ENCODE measurements at places on chromosomes 5 and 9.

- DNase-seq = no peak
These were observed 42.6 kb upstream of the TNFAIP8 start for GRCh38 chr5:119313197-119313596.

DNA sequence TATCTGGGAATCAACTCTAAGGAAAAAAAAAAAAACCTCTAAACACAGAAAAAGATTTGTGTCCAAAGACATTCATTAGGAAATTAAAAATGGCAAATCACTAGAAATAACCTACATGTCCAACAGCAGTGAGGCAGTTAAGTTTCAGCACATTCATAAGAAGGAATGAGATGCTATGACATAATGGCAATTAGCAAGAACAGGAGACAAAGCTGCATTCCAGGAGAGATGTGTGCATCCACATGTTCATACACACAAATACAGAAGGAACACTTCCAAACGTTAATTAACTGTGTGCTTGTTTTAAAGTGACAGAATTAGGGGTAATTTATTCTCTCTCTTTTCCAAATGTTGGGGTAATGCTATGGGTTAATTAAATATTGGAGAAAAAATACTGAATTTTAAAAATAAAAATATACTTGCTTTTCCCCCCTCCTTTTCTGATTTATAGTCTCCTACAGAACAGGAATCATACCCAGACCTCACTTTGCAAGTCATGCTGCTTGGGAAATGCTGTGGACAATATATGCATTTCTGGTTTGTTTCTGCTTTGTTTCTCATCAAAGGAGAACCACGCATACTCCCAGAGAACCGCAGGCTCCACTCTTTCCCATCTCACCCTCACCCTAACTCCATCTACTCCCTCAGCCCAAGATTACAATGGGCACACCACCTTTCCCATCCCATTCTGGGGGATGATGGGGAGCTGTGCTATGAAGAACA is 114.1 kb downstream of the CDK5RAP2 start:
- DNase-seq = no peak

GRCh38 chr9:132216861-132217619 is 55.2 kb downstream of the NTNG2 start:
- DNase-seq = no peak

DNA sequence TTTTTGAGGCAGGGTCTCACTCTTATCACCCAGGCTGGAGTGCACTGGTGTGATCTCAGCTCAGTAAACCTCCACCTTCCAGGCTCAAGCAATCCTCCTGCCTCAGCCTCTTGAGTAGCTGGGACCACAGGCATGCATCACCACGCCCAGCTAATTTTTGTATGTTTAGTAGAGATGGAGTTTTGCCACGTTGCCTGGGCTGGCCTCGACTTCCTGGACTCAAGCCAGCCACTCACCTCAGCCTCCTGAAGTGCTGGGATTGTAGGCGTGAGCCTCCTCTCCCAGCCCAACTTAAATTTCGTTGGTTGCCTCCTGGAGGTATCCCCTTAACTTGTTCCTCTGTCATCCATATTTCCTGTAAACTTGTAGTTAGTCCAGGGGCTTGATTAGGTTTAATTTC is 47.2 kb downstream of the RAB24 start:
- no peak for DNase-seq

- no peak for DNase-seq
These were observed 91.2 kb downstream of the MTRR start for GRCh38 chr5:7960142-7960541.

DNA sequence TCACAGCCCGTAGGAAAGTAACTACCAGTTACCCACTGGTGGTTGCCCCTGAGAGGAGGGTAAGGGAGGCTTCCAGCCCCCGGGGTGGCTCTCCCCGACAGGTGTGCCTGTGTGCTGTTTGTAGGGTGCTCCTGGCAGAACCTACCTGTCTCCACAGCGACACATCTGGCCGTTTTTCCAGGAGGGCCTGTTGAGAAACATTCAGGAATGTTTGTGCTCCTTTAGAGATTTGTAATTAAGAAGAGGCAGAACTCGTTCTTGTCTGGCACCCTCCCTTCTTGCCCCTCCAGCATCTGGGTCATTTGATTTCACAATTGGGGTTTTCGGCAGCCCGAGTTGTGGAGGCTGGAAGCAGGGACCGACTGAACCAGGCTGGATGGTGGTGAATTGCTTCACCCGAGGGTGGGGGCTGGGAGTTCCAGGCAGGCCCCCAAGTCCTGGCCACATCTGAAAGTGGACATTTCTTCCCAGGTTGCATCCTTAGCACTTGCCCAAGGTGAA is 74.2 kb downstream of the WWC1 start:
- DNase-seq = no peak

DNA sequence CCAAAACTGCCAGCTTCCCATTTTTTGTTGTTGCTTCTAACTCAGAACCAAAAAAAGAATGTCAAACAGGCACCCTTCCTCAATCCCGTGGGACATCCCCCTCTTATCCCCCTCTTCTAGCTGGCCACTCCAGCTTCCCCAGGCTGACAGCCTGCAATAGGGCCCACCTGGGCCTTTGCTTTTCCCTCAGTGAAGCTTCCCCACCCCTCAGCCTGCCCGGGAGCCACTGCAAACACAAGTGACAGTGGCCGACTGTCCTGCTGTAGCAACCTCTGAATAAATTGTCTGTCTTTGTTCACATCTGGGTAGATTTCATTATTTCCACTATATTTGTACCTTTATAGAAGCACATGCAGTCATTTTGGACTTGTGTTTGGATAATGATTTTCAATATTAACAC is 245.3 kb downstream of the GADD45G start:
- DNase-seq = no peak

GRCh38 chr9:73548201-73548600 is 396.5 kb downstream of the ANXA1 start:
- no peak for DNase-seq

DNA sequence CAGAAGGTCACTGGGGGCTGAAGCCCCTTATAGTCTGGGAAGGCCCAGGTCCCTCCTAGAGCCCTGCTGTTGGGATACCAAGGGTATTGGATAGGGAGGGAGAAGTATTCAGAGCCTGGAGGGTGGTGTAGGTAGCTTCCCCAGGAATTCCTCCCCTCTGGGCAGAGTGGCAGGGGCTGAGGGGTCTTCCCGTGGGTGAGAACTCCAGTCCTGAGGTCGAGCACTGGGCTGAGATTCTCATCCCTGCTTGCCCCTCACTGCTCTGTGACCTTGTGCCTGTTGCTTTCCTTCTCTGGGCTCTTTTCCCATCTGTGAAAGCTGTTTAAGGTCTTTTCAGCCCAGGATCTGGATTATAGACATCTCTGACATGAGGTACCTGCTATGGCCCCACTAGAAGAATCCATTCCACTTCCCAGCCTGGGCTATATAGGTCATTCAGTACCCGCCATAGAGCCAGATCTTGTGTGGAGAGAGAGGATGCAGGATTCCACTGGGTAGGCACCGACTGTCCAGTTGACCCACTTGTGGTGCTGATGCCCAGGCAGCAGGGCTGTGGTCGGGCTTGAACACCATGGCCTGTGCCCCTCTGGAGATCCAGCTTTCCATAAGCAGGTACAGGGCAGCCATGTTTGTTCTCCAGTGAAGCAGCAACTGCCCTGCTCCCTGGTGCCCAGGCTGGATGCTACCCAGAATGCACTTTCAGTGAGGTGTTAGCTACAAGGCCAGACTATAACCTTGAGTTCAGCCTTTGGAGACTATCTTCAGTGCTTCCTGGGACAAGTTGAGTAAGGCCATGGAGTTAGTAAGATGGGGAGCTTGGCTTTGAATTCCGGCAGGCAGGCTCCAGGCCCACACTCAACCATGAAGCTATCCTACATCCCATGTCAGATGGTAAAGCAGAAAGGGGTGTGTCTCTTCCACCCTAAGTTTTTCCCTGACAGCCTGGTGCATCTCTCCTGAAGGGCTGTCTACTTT is 60.1 kb downstream of the AMBP start:
- no peak for DNase-seq

- no peak for DNase-seq
These were observed 56.2 kb upstream of the TNFSF15 start for GRCh38 chr9:114861922-114862605.

DNA sequence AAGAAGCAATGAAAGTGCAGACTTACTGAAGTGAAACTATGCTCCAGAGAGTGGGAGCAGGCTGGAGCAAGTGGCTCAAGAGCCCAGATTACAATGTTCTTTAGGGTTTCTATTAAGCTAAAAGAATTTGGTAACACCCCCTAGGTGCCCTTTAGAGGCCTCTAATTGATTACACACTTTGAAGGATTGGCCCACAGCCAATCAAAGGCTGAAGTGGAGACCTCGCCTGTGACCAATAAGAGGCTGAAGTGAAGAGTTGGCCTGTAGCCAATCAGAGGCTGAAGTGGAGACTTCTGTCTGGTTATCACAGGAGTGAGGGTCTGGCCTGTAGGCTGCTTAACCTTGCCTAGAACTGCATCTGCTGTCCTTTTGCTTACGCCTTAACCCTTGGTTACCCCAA is 46.7 kb upstream of the SPATA31C2 start:
- no peak for DNase-seq
